ENCODE measurements at places on chromosomes 16 and 17.

DNA sequence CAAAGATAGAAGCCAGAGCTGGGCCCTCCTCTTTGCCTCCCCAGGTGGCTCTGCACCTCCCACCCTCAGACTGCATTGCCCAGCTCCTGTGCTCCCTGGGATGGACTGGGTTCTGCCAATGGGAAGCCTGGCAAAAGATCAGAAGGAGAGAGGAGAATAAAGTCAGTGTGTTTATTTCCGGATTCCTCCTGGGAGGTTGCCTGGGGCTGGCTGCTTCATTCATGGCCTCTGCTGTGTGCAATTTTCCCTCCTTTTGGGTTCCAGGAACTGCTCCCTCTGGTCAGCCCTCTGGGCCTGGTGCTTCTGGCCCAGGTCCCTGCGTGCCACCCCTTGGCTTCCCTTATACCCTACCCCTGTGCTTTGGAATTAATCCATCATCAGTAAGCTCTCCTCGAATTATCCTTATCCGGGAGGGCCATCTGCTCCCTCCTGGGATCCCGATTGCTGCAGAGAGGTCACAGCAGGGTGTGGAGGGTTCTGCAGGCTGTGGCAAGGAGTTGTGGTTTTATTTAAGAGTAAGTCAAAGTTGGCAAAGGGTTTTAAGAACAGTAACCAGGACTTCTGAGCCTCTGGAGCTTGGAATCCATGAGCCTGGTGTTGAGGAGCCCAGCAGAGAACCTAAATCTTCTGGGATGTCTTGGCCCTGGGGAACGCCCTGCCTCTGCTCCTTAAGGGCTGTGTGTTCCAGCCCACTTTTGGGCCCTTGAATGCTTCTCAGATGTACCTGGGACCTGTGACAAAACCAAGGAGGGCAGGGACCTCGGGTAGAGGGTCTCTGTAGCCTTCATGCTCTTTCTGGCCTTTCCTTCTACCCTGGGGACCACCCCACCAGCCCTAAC is 8.2 kb upstream of the MMP2 start:
- DNase-seq, result no peak

- DNase-seq, result no peak
Measured at GRCh38 chr16:54519161-54519695, 232.6 kb upstream of the IRX3 start.

DNA sequence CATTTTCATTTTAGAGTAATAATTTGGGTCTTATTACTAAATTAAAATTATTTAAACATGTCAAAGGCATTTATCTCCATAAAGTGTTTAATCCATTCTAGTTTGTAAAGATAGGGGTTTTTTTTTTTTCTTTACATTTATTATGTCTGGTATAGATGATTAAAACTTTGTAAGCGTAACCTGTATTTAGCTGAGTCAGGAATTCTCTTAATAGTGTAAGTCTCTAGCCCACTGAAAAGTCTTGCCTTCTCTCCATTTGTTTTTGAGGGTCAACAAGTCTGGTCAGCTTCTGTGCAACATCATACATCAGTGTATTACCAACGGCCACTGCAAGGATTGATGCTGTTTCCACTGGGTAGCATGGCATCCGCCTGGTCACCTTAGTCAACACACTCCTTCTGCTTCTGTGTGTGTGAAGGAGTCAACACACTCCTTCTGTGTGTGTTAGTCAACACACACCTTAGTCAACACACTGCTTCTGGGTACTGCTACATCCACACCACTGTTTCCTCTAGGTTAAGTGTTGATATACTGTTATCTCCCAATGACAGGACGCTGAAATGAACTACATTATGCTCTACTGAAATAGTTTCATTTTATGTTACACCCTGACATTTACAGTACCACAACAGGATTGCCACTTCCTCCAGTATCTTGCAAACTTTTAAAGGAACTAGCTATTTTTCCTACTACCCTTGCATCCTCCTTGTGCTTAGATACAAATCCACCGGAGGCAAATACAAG is 37.3 kb upstream of the VWA3A start:
- no peak for DNase-seq

- no peak for DNase-seq
Measured at GRCh38 chr16:3065742-3066439, 451 bp downstream of the IL32 start.

GRCh38 chr17:68627956-68628575 is 26.9 kb upstream of the FAM20A start:
- no peak for DNase-seq

- DNase-seq, result no peak
Measured at GRCh38 chr17:65515959-65516948, 45.2 kb downstream of the AXIN2 start.

GRCh38 chr17:65074778-65075250 is 18.3 kb upstream of the GNA13 start:
- DNase-seq, result no peak

GRCh38 chr17:73165616-73166404 is 1.0 kb downstream of the SSTR2 start:
- DNase-seq, result no peak

DNA sequence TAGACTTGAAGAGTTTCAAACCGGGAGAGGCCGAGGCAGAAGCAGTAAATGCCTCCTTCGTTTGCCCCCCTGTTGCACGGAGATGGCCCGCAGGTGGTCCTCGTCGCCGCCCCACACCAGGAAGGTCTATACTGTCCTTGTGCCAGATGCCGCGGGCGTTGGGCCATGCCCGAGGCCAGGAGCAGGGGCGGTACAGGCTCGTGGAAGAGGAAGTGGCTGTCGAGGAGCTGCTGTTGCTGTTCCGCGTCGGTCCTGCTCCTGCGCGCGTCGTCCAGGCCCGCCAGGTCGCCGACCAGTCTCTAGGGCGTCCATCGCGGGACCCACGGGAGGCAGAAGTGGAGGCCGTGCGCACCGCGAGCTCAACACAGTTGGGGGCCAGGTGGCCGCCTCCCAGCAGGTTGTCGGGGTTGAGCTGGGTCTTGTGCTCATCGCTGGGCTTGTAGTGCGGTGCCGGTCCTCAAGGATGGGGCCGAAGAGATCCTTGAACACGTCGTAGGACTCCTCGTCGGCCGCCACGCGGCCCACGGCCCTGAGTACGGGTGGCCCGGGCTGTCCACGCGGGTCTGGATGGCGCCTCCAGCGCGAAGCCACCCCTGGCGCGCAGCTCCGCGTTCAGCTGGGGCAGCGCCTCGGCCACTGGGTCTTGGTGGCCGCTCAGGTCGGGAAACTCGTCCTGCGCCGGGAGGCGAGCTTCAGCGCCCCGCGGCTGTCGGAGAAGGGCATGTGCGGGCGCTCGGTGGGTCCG is 13.1 kb upstream of the C16orf87 start:
- DNase-seq, result no peak

DNA sequence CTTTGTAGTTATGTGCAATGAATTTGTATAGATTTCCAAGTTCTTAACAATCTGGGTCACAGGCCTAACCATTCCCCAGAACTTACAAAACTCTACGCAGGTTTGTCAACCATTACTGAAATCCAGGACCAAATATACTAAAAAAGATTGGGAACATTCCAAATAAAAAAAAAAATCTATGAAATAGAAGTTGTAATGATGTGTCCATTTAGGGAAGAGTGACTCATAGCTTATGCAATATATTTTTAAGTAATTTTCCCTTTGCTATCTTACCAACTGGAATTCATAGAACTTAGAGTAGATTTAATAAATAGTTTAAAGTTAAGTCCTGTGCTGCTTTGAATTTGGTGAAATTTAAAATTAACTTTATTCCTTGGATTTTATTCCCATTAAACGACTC is 393.2 kb downstream of the PMP22 start:
- no peak for DNase-seq

GRCh38 chr17:77844681-77845080 is 113.8 kb upstream of the TNRC6C start:
- DNase-seq, result no peak

- no peak for DNase-seq
Measured at GRCh38 chr17:30808785-30809286, 15.7 kb downstream of the CRLF3 start.

DNA sequence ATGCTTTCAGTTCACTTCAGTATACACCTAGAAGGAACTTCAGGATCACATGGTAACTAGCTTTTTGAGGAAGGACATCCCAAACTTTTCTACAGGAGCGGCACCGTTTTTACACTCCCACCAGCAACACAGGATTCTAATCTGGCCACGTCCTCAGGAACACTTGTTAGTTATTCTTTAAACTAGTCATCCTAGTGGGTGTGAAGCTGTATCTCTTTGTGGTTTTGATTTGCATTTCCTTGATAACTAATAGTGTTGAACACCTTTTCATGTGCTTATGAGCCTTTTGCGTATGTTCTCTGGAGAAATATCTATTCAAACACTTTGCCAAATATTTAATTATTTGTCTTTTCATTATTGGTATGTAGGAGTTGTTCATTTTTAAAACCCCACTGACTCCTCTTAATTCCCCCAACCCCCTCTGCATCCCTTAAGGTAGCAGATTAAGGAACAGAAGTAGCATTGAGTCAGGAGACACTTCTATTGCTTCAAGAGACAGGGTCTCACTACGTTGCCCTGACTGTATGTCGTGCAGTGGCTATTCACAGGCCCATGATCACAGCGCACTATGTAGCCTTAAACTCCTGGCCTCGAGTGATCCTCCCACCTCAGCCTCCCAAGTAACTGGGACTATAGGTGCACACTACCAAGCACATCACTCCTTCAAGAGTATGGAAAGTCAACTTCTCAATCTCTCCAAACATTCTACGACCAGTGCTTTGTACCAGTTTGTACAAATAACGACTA is 25.4 kb downstream of the YWHAE start:
- DNase-seq, result peak; percentile 34

GRCh38 chr16:57358527-57359095 is at the start of gene CCL22:
Gene CCL22 (plus strand): TSS chr16:57358783. CDS start chr16:57358817, 34 bp downstream.
- DNase-seq, result no peak

- no peak for DNase-seq
Measured at GRCh38 chr16:19115148-19116021, 1.6 kb downstream of the ITPRIPL2 start.

DNA sequence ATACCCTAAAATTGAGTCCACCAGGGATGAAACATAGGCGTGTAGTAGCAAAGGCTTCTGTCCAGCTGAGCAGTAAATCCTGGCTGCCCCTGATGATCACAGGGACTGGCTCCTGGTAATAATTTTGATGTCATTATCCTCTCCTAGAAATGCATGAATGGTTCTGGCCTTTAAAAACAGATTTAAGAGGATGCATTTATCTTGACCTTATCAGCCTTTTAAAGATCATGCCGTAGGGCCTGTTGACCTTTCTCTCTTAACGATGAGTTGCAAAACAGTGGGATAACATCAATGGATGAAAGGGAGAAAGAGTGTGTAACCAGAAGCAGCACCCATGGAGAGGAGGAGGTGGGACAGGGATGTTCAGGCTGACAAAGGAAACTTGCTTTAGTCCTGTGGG is 128.5 kb downstream of the CA10 start:
- DNase-seq, result no peak

- no peak for DNase-seq
Measured at GRCh38 chr16:1982013-1982433, 754 bp upstream of the NOXO1 start.

GRCh38 chr16:47567321-47567720 is 106.2 kb downstream of the PHKB start:
- DNase-seq, result no peak

DNA sequence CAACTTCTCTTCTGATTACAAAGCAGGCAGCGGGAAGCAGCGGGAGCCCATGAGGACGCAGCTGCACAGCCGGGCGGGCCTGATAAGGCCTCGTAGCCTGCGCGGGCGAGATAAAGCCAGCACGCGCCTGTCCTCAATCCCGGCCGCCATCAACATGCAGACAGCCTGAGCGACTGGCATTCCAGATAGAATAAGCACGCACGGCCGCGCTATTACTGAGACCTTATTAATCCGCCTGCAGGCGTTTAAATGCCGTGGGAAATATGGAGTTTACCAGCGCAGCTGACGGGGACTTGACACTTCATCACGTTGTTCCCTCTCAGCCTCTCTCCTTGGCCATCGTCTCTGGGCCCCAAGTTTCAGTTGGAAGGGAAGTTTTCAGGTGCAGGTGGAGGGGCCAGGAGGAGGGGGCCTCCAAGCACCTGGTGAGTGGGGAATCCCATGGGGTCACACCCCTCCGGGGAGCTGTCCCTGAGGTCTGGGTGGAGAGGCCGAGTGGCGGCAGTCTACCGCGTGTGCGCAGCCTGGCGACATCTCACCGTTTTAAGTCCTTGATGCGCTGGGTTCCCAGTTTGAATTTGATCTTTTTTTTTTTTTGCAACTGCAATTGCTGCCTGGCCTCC is 27.3 kb upstream of the CBFA2T3 start:
- no peak for DNase-seq

DNA sequence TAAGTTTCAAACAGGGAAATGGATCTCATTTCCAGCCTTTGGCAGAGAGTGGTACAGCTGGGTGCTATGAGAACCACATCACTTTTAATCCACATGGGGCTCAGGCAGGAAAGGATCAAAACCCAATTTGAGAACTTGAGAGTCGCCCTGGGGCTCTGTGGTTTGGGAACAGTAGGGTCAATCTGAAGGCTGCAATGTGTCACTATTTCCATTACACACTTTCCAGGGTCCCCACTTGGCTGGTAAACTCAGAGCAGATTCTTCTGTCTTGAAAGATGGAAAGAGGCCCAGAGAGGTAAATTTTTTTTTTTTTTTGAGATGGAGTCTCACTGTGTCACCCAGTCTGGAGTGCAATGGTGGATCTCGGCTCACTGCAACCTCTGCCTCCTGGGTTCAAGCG is 6.7 kb upstream of the HIGD1B start:
- no peak for DNase-seq

GRCh38 chr17:1368588-1368987 is 31.4 kb downstream of the YWHAE start:
- DNase-seq, result no peak

DNA sequence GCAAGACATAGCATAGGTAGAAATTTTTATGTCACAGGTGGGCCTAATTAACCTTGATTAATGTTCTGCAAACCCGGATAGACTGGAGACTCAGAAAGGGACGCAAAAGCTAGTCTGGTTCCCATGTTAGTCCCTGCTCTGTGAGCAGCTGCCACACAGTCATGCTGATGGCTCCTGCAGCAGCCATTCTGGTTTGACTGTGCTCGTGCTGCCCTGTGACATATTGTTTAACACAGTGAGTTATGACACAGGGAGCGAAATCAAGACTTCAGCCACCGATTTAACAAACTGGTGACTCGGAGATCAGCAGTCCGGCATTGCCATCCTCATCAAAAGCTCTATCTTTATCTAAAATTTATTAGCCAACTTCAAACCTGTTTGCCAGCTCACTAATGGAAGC is 169.8 kb downstream of the WWOX start:
- DNase-seq, result no peak
